Chondrocyte (in vitro differentiated cells): ENCODE measurements at places on chromosomes 16 and 17.

DNA sequence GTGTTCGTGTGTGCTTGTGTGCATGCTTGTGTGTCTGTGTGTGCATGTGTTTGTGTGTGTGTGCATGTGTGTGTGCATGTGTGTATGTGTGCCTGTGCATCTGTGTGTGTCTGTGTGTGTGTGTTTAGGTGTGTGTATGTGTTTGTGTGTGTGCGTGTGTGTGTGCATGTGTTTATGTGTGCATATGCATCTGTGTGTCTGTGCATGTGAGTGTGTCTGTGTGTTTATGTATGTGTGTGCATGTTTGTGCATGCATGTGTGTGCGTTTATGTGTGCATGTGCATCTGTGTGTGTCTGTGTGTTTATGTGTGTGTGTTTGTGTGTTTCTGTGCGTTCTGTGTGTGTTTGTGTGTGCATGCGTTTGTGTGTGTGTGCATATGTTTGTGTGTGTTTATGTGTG, 106.6 kb upstream of the TNRC6C start:
- H3K4me3 ChIP-seq, result no peak overlapping the region
- peaks cover 7% of the 10 kb centered on the region for H3K27me3 ChIP-seq
- H3K4me1 ChIP-seq, result no peaks in the 10 kb centered on the region
- no peak for DNase-seq
- H3K27ac ChIP-seq, result no peak overlapping the region

- peak overlapping the region; percentile 67 for H3K27ac ChIP-seq
- peak; percentile 82 for DNase-seq
- H3K4me3 ChIP-seq, result peak overlapping the region; percentile 67
- no peaks in the 10 kb centered on the region for H3K36me3 ChIP-seq
- H3K4me1 ChIP-seq, result peaks cover 35% of the 10 kb centered on the region
Observed at GRCh38 chr17:42287305-42287976, 857 bp upstream of the STAT5A start.

DNA sequence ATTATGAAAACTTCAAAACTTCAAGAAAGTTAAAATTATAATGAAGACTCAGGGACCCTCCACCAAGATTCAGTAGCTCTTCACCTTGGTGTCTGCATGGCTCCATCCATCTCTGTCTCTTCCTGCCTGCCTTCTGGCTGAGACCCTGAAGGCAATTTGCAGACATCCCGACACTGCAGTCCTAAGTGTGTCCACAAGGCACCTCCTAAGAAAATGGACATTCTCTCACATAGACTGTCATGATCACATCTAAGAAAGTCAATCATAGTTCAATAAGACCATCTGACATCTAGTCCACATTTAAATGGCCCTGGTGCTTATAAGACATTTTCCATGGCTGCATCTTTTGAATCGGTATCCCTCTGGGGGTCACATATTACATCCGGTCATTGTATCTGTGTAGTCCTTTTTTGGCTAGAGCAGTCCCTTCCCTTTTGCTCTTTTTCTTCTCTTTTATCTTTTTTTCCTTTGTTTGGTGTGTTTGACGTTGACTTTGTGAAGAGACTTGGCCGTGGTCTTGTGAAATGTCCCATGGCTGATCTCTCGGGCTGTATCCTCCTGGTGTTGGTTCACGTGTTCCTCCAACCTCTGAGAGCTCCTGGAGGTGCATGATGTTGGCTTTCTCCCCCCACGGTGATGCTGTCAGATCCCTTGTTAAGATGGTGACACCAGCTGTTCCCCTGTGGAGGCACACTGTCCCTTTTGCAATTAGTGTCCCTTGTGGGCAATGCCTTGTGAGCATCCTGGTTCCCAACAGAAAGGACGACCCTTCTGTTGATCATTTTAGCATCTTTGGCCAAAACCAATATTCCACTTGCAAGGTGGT, 5.0 kb upstream of the TNFRSF13B start:
- peaks cover 7% of the 10 kb centered on the region for H3K27me3 ChIP-seq
- H3K27ac ChIP-seq, result no peak overlapping the region
- H3K4me3 ChIP-seq, result no peak overlapping the region
- peaks cover 25% of the 10 kb centered on the region for H3K4me1 ChIP-seq
- no peak for DNase-seq

DNA sequence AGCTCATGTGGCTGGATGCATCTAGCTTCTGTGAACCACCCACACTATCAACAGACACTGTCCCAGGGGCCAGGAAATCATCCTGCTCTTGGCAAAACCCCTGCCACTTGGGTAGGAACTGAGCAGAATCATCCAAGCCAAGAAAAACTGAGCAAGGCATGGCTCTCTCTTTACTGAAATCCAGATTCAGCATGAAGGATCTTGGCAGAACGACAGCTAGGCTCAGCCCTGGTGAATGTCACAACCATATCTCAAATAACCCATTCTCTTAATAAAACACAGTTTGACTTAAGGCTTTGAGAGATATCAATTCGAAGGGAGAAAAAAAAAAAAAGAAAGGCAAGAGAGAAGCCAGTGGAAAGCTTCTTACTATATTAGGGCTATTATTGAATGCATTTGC, 72.2 kb downstream of the MAF start:
- peaks cover 20% of the 10 kb centered on the region for H3K4me1 ChIP-seq
- DNase-seq, result no peak
- peaks cover 16% of the 10 kb centered on the region for H3K27me3 ChIP-seq
- H3K4me3 ChIP-seq, result no peak overlapping the region
- H3K27ac ChIP-seq, result no peak overlapping the region
- H3K36me3 ChIP-seq, result no peaks in the 10 kb centered on the region

GRCh38 chr17:14205992-14206461, 30.6 kb downstream of the CDRT15 start:
- H3K27me3 ChIP-seq, result no peaks in the 10 kb centered on the region
- DNase-seq, result no peak
- H3K36me3 ChIP-seq, result peaks cover 17% of the 10 kb centered on the region
- no peak overlapping the region for H3K27ac ChIP-seq

DNA sequence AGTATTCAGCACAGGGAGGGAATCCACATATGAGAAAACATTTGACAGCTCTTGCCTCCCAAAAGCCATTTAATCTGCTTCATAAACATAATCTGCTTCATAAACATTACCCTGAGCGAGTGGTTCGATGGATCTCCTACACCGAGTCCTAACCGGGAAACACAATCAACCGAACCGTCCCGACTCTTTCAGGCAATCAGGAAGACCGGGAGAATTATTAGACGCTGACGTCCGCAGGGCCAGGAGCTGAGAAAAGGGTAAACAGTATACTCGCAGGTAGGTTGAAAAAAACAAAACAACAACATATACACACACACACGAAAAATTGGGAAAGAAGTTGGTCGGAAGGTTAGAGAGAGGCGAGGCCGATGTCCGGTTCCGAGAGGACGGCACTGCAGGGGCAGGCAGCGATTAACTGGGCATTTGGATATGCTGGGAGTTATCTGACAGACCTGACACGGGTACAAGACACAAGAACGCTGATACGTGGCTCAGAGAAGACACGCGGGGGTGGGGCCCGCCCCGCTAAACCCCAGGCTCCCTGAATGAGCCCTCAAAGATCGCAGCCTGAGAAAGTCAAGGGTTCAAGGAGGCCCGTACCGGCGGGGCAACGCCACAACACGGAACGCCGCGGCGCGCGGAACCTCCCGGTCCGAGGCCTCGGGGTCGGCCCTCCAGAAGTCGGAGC, 585 bp downstream of the AP1G1 start:
- H3K27ac ChIP-seq, result peak overlapping the region; percentile 100
- no peaks in the 10 kb centered on the region for H3K27me3 ChIP-seq
- peaks cover 39% of the 10 kb centered on the region for H3K4me1 ChIP-seq

DNA sequence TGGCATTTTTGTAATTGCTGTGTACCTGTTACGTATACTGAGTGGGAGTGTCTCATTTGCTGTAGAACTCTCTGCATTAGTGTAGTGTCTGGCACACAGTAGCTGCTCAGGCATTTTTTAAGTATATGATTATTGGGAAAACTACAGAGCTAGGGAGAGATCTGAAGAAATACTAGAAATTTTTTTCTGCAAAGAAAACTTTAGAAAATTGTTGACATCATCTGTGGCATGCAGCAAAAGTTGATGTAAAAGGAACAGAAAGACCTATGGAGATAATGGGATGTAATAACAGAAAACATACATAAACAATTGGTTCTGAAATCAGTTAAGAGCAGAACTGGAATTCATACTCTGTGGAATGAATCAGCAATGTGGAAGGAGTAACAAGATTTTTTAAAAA, 11.6 kb downstream of the CLTC start:
- H3K36me3 ChIP-seq, result peaks cover 8% of the 10 kb centered on the region
- peak overlapping the region; percentile 76 for H3K27ac ChIP-seq
- no peak for DNase-seq
- H3K4me3 ChIP-seq, result no peak overlapping the region
- H3K4me1 ChIP-seq, result peaks cover 75% of the 10 kb centered on the region
- no peaks in the 10 kb centered on the region for H3K27me3 ChIP-seq

DNA sequence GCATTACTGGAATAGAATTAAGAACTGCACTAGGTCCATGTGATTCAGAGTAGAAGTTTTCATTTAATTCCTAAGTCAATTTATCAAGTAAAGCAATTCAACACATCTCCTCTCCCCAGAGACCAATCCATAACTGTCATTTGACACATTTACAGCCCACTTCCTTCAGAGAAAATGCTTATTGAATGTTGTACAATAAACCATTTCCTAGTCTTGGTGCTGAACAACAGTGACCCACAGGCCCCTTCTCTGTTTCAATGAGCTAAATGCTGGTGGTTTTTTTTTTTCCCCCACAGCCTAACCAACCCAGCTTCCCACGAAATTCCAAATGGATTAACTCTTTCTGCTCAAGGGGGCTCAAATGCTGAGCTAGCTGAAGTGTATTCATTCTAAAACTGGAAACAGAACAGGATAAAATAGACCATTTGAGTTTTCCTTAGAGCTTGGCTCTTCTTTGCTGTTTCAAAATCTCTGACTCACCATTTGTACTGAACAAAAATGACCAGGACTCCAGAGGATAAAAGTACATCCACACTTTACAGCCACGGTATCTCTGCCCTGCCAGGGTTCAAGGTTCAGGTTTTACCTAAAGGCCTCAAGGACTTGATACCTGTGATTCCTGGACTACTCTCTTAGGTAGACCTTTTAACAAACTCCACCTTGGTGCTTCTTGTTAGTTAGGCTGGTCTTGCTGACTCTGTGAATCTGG, 62.3 kb downstream of the TMEM100 start:
- H3K4me1 ChIP-seq, result peaks cover 7% of the 10 kb centered on the region
- no peak overlapping the region for H3K27ac ChIP-seq
- peaks cover 2% of the 10 kb centered on the region for H3K27me3 ChIP-seq
- H3K36me3 ChIP-seq, result no peaks in the 10 kb centered on the region

GRCh38 chr16:47160422-47160821, 16.7 kb upstream of the NETO2 start:
- no peak overlapping the region for H3K27ac ChIP-seq
- H3K36me3 ChIP-seq, result peaks cover 14% of the 10 kb centered on the region
- H3K4me3 ChIP-seq, result no peak overlapping the region
- no peak for DNase-seq

DNA sequence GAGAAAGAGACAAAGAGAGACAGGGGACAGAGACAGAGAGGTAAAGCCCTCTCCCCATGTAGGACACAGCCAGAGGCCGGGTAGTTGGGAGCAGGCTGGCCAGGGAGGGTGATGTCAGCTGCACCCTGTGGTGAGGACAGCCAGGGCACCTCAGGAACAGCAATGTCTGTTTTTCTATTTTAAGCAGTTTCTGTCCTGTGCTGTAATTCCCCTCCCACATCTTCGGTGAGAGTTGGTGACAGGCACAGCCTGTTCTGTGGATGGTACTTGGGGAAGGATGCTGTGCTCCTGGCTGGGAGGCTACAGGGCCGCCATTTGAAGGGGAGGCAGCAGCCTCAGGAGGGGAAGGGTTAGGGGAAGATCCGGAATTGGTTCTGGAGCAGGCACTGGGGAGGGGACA, 163.5 kb downstream of the SDK2 start:
- H3K4me3 ChIP-seq, result no peak overlapping the region
- H3K27me3 ChIP-seq, result no peaks in the 10 kb centered on the region
- peak overlapping the region; percentile 29 for H3K27ac ChIP-seq
- H3K36me3 ChIP-seq, result peaks cover 6% of the 10 kb centered on the region

DNA sequence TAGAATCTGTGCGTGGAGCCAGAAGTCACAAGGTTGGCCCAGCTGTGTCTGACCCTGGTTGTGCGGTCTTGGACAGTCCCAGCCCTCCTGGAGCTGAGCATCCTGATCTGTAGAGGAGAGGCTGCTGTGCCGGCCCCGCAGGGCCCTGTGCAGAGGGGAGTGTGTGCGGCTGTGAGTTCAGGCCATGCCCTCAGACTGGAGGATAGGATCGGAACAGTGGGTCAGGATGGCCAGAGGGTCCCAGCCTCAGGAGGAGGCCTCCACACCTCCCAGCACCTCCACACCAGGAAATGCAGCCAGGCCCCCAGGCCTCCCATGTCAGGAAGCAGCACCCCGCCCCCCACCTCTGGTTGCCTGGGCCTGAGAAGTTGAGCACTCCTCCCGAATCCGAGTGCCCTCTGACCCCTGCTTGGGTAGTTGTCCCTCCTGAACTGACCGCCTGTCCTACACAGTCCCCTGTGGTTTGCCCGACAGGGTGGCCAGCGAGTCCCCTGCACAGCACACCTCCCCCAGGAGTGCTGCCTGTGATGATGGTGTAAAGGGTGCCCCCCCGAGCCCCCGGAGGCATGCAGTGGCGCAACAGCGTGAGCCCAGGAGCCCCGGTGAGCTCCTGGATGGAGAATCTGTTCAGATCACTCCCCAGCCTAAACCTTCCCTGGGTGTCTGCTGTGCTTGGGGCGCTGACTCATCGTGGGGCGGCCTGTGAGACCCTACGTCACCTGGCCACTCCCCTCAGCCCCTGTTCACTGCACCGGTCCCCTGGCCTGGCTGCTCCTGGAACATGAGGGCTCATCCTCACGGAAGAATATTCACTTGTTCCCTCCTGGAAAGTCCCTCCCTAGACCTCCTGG, 285.2 kb downstream of the SEC14L1 start:
- peak overlapping the region; percentile 93 for H3K27ac ChIP-seq
- H3K4me1 ChIP-seq, result peaks cover 90% of the 10 kb centered on the region
- H3K36me3 ChIP-seq, result no peaks in the 10 kb centered on the region
- H3K27me3 ChIP-seq, result no peaks in the 10 kb centered on the region
- no peak for DNase-seq
- H3K4me3 ChIP-seq, result no peak overlapping the region

GRCh38 chr17:10398352-10398751, 23.4 kb downstream of the MYH8 start:
- H3K27ac ChIP-seq, result no peak overlapping the region
- no peaks in the 10 kb centered on the region for H3K4me1 ChIP-seq
- no peaks in the 10 kb centered on the region for H3K36me3 ChIP-seq
- H3K27me3 ChIP-seq, result peaks cover 5% of the 10 kb centered on the region
- DNase-seq, result no peak

GRCh38 chr16:89641458-89642119, 15.9 kb downstream of the CHMP1A start:
- no peak overlapping the region for H3K4me3 ChIP-seq
- DNase-seq, result no peak
- peak overlapping the region; percentile 64 for H3K27ac ChIP-seq

- peaks cover 8% of the 10 kb centered on the region for H3K4me1 ChIP-seq
- H3K27me3 ChIP-seq, result peaks cover 1% of the 10 kb centered on the region
- DNase-seq, result no peak
Observed at GRCh38 chr17:30567231-30568116, 90.3 kb downstream of the GOSR1 start.

DNA sequence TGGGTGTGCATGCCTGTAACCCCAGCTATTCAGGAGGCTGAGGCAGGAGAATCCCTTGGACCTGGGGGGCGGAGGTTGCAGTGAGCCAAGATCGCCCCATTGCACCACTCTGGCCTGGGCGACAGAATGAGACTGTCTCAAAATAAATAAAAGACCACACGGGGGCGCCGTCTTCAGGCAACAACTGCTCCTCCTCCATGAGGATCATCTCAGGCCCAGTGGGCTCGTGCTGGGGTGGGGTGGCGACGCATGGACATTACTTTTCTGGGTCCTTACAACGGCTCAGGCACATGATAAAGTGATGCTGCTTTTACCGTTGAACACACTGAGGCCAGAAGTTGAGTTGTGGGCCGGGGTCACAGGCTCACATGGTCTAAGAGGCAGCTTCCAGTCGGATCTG, 56.2 kb downstream of the PRMT7 start:
- DNase-seq, result no peak
- no peak overlapping the region for H3K4me3 ChIP-seq
- peaks cover 1% of the 10 kb centered on the region for H3K27me3 ChIP-seq
- H3K36me3 ChIP-seq, result no peaks in the 10 kb centered on the region
- H3K4me1 ChIP-seq, result no peaks in the 10 kb centered on the region
